H4 (cell line): ENCODE measurements at places on chromosomes 12 and 14.

GRCh38 chr14:98323836-98324235, 948.2 kb downstream of the BCL11B start:
- peak; percentile 31 for DNase-seq

- DNase-seq = no peak
Observed at GRCh38 chr12:16573398-16574077, 32.4 kb downstream of the LMO3 start.

DNA sequence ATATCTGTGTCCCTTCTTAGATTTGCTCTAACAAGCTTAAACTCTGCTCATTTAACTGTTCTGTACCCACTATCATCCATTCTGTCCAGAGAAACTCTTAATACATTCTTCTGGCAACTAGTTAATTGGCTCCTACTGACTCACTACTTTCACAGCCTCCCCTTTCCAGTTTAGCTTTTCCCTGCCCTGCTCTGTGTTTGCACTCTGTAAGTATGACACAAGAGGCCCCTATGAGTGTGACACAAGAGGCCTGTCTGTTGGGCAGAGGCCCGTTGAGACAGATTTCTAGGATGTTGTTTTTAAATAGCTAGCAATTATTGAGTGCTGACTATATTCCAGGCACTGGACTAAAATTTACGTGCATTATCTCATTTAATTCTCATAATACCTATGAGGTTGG, 246.0 kb upstream of the DAAM1 start:
- DNase-seq = no peak

- DNase-seq = no peak
Observed at GRCh38 chr14:101844219-101844618, 82.7 kb downstream of the PPP2R5C start.

DNA sequence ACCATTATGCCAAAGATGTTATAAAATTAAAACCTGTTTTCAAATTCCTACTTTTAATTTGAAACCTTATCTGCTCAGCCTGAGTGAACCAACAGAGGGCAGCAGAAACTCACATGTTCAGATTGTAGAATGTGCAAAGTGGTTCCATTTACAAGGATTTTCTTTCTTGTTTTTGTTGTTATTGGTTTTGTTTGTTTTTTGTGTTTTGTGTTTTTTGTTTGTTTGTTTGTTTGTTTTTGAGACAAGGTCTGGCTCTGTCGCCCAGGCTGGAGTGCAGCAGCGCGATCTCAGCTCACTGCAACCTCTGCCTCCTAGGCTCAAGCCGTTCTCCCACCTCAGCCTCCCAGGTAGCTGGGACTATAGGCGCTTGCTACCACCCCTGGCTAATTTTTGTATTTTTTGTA, 22.8 kb upstream of the GARIN2 start:
- DNase-seq = peak; percentile 36

DNA sequence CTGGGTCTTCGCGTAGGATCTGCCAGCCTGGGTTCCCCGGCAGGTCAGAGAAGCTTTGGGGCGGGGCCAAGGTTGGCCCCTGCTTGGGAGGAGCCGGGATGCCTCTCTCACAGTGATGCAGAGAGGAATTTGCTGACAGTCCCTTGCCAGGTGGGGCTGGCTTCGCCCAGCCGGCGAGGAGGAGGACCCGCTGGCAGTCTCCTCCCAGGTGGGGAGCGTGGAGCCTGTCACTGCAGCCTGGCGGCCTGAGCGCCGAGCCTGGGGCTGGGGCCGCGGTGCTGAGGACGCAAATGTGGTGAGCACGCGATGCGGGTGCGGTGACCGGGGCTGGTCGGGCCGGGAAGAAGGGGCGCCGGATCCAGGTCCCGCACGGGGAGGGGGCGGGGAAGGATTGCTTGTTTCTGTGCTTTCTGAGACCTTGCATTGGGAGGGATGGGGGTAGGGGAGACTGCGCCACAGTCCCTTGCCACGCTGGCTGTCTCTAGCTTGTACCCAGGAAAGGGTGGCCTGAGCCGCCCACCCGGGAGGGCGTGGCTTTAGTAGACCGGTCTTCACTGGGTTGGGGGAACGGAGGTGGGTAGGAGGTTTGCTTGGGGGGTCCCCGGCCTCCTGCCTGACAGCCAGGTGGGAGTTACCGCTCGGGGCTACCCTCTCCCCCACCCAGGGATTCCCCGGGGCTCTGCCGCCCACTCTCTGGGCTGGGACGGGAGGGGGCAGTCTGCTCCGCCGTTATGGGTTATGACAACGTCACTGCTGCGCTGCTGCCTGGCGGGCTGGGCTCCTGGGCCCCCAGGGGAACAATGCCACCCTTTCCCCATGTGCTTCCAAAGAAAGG, at the start of gene TMEM63C:
TSS of gene TMEM63C (plus strand) at position 196 of the 835 bp plus-strand sequence. CDS start 37,016 bp downstream, outside the sequence.
- DNase-seq = peak; percentile 67

- DNase-seq = peak; percentile 46
Observed at GRCh38 chr14:50083467-50084337, 32.7 kb downstream of the VCPKMT start.

- peak; percentile 96 for DNase-seq
Observed at GRCh38 chr14:89540009-89540829, 123.2 kb upstream of the FOXN3 start.

DNA sequence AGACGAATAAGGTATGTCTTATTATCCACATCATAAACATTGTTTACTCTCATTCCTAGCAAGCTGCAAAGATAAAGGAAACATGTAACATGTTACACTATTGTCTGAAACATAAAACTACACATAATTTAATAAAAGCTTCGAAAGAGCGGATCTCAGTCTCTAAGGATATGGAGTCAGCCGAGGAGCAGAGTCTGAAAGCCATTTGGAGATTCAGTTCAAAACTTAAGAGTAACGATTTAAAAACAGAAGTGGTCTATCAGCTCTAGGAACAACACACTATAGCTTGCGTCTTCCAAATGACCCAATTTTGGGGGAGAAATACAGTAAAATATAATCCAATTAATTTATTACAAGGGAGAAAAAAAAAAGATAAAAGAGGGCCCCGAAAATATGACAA, 775 bp downstream of the NEMF start:
- no peak for DNase-seq

GRCh38 chr14:21063479-21063878, 5.9 kb downstream of the RNASE8 start:
- peak; percentile 39 for DNase-seq

- no peak for DNase-seq
Observed at GRCh38 chr14:73465823-73466532, 7.6 kb upstream of the NUMB start.

GRCh38 chr12:24200010-24200409, 250.5 kb upstream of the SOX5 start:
- no peak for DNase-seq

- DNase-seq = no peak
Observed at GRCh38 chr14:89407856-89408255, 9.2 kb downstream of the FOXN3 start.

DNA sequence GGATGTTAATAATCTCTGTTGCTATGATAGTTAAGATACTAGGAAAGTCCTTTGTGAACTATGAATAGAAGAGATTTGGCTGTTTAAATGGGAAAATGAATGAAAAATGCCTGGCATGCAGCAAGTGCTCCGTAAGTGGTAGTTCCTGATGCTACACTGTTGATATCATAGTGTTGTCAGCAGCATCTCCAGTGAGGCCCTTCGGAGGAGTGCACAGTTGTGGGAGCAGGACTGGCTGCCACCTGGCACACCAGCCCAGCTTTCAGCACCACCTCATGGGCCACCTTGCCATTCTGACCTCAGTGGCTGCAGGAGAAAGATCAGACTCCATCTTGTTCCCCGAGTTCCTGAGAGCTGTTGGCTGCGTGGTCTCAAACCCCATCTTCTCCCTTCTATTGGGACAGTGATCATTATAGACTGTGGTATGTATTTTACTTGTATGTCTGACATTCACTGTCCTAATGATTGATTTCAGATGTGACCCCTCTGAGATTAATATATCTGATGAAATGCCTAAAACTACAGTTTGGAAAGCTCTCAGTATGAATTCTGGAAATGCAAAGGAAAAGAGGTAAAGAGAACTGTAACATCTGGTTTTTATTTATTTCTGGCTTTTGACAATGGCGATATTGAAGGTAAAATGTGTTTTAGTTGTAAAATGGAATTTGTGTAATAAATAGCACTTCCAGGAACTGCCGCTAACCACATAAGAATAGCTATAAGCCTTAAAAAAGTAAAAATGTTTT, 80.9 kb downstream of the SLC4A8 start:
- no peak for DNase-seq
